Fibroblast of skin of scalp (primary cell): ENCODE measurements at places on chromosomes 4 and X.

- DNase-seq: no peak
These were observed 1.7 kb upstream of the PCDH10 start for GRCh38 chr4:133147286-133147821.

- no peak for DNase-seq
These were observed 150.7 kb upstream of the EOLA2 start for GRCh38 chrX:150088766-150089518.

- DNase-seq: no peak
These were observed 95.9 kb upstream of the SCOC start for GRCh38 chr4:140277576-140277975.

DNA sequence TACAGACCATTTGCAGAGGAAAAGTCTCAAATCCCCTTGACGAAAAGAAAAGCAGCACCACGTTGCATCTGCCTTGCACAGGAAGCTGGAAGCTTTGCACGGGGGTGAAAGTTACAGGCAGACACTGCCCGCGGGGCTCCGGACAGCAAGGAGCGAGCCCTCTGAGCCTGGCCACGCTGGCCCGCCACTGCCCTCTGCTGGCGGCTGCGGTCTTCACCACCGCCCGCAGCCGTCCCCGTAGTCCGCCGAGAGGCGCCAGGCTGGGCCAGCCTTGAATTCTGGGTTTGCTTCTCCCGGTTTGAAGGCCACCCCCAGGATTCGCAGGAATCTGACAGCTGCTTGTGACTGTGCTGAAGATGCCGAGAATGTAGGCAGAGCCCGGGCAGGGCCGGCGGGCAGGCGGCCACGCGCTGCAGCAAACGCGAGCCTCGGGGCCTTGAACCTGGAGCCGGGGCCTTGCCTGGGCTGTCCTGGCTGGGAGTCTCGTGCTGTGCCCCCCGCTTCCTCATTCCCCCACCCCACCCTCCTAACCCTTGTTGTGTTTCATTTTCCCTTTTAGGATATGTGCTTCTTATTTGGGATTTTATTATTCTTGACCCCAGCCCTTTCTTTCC is 49.2 kb downstream of the ENPP6 start:
- peak; percentile 58 for DNase-seq

DNA sequence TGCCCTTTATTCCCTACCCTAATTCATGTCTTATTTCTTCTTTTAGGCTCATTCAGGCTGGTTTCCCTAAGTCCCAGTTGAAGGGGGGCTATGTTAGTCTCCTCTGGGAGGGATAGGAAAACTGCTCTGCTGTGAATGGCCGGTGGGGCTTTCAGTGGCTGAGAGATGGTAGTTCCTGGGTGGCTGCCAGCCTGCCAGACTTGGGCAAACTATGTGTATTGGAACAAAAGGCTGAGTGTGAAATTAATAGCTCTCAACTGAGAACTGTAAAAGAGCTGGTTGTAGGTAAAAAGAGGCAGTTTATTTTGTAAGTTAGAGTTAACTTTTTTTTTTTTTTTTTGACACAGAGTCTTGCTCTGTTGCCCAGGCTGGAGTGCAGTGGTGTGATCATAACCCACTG is 28.8 kb downstream of the ARHGAP10 start:
- no peak for DNase-seq

GRCh38 chr4:991451-992296 is 1.5 kb downstream of the SLC26A1 start:
- no peak for DNase-seq

GRCh38 chr4:80026100-80026499 is 46.9 kb downstream of the ANTXR2 start:
- no peak for DNase-seq

DNA sequence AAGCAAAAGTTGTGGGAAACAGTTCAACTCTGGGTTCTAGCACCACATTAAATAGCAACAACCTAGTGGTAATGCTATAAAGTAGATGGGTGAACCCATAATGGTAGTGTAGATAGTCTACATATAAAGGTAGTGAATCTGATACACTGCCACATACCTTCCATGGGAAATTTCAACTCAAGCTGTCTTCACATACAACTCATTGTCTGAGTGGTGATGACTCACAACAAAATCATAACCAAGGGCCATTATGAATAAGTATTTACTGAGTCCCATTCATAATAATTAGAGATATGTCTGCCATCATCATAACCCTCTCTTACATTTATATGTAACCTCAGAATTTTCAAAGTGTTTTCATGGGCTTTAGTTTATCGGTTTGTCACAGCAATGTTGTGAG is 34.8 kb downstream of the EGF start:
- peak; percentile 59 for DNase-seq

GRCh38 chr4:38620527-38621027 is 43.4 kb upstream of the KLF3 start:
- no peak for DNase-seq

GRCh38 chrX:13571136-13571535 is 1.7 kb downstream of the EGFL6 start:
- DNase-seq: no peak

GRCh38 chr4:21802406-21802805 is 146.2 kb downstream of the KCNIP4 start:
- peak; percentile 80 for DNase-seq

GRCh38 chrX:128928636-128929035 is 594.7 kb downstream of the SMARCA1 start:
- DNase-seq: no peak

- peak; percentile 6 for DNase-seq
These were observed 137.7 kb upstream of the ZIC3 start for GRCh38 chrX:137428221-137428661.

DNA sequence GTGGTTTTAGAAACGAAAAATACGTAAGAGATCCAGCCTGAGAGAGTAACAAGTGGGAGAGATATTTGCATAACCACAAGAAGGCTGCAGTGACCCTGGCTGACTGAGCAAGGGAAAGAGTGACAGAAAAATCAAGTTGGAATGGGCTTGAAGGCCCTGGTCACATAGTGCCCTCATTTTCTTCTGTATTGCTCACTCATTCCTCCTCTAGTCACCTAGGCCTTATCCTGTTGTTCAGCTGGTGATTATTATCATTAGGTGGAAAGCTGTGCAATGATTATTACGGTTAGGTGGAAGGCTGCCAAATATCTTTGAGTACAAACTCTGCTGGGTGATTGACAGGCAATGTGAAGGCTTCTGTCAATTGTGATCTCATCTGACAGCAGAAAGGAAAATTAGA is 2384.1 kb downstream of the PCDH7 start:
- DNase-seq: no peak

- DNase-seq: no peak
These were observed 128.5 kb upstream of the CYSLTR1 start for GRCh38 chrX:78455901-78456300.

DNA sequence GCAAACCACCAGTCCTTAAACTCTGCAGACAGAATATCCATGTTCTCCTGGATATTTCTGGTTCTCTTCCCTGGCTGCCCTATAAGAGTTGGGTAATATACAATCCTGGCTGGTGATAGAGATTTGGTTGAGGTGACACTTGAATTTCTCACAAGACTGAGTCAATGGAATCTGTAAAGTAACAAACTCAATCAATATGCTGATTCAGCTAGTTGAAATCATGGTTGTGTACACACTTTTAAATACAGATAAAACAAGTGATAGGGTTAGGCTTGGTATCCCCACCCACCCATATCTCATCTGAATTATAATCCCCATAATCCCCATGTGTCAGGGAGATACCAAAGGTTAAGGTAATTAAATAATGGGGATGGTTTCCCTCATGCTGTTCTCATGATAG is 349.2 kb upstream of the MAD2L1 start:
- DNase-seq: no peak

GRCh38 chrX:6021316-6022091 is 207.2 kb downstream of the NLGN4X start:
- peak; percentile 29 for DNase-seq

DNA sequence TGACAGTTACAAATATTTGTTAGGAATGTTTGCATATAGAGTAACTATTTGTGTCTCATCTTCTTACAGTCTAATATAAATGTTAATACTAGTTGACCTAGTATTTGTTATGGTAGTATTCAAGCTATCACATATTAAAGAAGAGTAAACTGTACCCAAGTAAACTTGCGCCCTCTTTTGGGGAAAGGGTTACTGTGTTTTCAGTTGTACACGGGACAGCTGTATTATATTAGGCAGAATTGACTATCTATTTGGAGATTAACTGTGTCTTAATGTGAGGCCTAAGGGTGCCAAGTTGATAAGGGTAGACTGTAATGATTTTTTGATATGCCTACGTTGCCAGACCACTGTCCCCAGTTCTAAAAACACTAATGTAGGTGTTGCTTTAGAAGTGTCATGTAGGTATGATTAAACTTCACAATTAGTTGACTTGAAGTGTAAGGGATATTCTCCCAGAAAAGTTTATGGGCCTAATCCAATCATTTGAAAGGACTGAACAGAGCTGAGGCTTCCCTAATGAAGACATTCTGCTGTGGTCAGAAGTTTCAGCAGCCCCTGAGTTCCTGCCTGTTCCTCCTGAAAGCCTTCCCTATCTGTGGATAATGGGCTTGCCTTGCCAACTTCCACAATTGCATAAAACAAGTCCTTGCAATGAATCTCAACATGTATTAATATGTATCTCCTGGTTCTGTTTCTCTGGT is 172.8 kb upstream of the CXCL13 start:
- no peak for DNase-seq

DNA sequence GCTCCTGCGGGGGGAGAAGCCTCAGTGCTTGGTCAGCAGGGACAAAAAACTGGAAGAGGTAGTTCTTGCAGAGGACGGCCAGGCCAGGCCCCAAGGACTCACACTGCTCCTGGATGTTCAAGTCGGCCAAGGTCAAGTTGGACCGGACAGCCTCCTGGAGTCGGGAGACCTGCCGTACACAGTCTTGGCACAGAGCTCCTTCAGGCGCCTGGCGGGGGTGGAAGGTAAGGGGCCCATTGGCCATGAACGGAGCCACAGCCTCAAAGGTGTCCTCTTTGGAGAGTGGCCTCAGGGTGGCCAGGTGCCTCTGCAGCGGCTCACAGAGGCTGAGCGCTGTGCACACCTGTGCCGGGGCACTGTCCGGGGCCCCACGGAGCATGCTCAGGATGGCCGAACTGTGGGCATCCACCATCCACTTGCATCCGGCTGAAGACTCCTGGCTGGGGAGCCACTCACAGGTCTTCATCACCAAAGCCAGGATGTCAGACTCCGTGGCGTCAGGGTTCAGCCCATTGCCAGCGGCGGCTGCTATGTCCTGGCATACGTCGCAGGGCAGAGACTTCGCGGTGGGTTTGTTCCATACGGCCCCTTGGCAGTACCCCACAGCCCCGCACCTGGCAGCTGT is 477 bp downstream of the PSAPL1 start:
- no peak for DNase-seq

- DNase-seq: peak; percentile 45
These were observed 3.0 kb downstream of the ANK2 start for GRCh38 chr4:113052379-113052951.

DNA sequence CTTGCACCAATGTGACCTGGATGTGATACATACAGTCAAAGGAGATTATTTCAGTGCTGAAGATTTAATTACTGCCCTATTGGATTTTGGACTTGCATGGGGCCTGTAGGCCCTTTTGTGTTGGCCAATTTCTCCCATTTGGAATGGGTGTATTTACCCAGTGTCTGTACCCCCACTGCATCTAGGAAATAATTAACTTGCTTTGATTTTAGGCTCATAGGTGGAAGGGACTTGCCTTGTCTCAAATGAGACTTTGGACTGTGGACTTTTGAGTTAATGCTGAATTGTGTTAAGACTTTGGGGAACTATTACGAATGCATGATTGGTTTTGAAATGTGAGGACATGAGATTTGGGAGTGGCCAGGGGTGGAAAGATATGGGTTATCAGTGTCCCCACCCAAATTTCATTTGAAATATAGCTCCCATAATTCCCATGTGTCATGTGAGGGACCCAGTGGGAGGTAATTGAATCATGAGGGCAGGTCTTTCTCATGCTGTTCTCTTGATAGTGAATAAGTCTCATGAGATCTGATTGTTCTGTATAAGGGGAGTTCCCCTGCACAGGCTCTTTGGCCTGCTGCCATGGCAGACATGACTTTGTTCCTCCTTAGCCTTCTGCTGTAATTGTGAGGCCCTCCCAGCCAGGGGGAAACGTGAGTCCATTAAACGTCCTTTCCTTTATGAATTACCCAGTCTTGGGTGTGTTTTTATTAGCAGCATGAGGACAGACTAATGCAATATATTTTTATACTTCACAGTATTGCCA is 362.2 kb upstream of the SPANXN4 start:
- no peak for DNase-seq

DNA sequence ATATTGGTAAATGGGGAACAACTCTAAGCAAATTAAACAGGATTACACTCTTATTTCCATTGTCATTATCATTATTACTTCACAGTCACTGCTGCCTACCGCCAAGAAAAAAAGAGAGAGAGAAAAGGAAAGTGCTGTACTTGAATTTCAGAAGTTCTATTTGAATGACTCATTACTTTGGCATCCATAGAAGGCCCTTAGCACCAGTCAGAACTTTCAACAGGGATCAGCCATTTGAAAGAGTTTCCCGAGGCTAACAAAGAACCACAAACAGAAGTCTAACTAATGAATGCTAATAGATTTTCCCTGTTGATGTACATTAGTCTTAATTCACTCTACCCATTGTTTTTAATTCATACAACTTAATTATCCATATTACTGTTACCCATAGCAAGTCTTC is 116.3 kb downstream of the SHROOM4 start:
- peak; percentile 83 for DNase-seq

GRCh38 chr4:11326021-11326420 is 102.7 kb downstream of the HS3ST1 start:
- no peak for DNase-seq

DNA sequence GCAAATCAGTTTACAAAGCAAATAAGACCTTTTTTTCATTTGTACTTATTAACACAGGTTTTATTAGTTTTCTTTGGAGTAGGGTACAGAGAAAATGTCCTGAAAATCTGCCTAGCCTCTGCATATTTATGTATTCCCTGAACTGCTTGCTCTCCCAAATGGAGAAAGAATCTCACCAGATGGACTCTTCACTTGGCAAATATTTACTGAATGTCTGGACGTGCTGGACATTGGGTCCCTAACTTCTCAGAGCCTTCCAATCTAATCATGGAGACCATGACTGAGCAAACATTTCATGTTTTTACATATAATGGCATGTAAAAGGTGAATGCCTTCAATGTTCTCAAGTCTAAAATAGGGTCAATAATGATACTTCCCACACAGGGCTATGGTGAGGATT is 126.0 kb downstream of the CHRDL1 start:
- DNase-seq: no peak

DNA sequence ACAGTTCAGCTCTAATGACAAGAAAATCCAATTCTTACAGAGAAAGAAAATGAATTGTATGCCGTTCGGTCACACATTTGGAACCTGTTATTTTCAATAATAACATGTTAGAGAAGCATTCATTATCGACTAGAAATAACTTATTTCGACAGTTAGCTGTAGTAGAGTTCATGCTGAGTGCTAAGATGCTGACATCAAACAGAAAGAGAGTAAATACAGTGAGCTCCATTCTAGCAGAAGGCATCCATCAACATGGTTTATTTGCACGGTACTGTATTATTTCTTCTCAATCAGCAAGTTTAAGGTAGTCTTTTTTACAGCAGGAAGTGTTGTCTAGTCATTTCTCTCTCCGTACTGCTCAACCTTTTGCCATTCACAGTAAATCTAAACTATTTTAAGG is 732.1 kb downstream of the STIM2 start:
- DNase-seq: no peak
